ENCODE measurements at places on chromosomes 5 and 9.

GRCh38 chr9:122642226-122642625 lies 15.2 kb downstream of the OR1B1 start:
- peak; percentile 25 for DNase-seq

DNA sequence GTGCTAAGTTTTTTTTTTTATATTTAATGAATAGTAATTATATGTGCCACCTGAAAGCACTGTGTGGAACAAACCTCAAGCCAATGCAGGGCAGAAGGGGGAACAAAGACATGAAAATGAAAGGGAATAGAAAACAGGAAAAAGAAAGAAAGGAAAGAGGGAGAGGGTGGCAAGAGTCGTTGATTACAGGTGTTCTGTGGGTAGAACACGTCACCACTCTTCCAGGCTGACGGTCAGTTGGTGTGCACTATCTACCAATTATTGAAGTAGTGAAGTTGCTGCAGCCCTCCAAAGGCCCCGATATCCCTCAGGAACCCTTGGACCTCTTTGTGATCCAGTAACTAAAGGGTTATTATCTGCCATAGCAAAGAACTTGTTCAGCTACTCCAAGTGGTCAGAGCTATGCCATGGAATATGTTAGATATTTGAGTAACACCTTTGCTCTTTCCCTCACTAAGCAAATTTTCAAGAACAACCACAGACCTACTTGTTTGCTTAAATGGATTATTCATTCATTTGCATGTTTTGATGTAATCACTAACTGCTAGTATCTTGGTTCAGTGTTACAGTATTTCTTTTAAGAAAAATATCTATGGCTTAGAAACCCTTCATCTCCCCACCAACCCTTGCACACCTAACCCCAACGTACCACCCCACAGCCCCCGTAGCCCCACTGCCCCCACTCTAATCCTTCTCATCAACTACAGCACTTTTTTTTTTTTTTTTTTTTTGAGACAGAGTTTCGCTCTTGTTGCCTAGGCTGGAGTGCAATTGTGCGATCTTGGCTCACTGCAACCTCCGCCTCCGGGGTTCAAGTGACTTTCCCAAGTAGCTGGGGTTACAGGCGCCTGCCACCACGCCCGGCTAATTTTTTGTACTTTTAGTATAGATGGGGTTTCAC lies 31.3 kb downstream of the FYB1 start:
- DNase-seq: no peak

DNA sequence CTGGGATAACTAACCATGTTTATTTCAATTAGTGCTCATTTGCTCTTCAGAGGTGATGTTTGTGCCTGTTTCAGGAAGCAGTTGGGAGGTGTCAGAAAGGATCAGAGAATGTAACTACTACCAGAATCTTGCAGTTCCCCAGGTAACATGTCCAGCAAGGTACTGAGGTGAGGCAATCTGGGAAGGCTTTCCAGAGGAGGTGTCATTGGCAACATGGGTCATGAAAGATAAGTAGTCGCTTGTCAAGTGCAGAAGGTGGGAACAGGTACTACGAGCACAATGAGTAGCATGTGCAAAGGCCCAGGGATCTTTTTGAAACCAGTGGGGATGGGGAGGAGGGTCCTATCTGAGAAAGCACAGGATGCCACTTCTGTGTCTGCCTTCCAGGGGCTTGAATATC lies 4.8 kb downstream of the SMIM23 start:
- DNase-seq: no peak

GRCh38 chr5:165573445-165573844 lies 2068.0 kb downstream of the MAT2B start:
- DNase-seq: no peak

GRCh38 chr9:70131296-70131695 lies 87.6 kb downstream of the MAMDC2 start:
- DNase-seq: no peak

Measured in NB4 (cell line).